ENCODE measurements at places on chromosomes 7 and 10.

GRCh38 chr7:84196084-84196503, 1.5 kb upstream of the SEMA3A start:
- DNase-seq = peak; percentile 80

GRCh38 chr7:155338632-155339320, 41.1 kb downstream of the INSIG1 start:
- DNase-seq = no peak

DNA sequence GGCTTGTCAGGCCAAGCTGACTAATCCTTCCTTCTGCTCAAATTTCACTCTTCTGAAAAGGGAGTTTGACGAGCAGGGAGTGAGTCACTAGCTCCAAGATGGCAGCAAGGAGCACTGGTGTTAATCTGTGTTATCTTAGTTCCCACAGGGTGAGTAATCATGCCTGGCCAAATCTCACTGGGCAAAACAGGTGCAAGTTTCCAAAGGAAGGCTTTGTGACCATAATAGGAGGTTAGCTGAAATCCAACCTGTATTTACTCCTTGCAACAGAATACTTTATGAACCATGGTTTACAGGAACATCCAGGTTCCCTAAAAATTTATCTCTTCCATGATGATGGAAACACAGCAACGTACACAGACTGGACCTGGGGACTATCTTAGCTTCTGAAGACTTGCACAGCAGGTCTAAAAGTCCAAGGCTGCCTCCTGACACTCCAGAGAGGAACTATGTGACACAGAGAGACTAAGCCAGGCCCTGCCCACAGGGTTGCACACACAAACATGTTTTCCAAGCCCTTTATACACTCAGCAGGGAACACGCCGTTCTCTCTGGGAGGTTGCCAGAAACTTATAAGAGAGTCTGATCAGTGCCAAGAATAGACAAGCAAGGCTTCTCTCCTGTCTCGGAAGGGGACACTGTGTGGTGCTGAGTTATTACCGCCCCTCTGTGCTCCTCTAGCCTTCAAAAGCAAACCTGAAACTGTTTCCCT, 46.3 kb downstream of the PDK4 start:
- peak; percentile 87 for DNase-seq

- DNase-seq = no peak
These were observed 40.4 kb downstream of the RASGEF1A start for GRCh38 chr10:43226441-43226840.

DNA sequence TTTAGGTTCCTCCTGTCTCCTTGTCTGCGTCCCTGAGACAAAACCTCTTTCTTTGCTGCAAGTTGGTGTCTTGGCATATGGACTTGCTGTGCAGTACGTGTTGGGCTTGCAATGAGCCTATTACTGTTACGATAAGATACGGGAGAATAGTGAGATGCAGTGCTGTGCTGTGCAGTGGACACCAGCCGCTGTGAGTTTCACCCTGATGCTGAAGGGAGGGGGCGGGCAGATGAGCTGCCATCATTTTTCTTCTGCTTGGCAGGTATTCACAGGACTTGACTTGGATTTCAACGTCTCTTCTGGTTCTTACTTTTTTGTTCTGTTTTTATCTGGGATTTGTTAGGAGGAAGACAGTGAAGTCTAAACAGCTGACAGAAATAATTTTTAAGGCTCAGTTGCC, 257.1 kb upstream of the PITRM1 start:
- DNase-seq = no peak

DNA sequence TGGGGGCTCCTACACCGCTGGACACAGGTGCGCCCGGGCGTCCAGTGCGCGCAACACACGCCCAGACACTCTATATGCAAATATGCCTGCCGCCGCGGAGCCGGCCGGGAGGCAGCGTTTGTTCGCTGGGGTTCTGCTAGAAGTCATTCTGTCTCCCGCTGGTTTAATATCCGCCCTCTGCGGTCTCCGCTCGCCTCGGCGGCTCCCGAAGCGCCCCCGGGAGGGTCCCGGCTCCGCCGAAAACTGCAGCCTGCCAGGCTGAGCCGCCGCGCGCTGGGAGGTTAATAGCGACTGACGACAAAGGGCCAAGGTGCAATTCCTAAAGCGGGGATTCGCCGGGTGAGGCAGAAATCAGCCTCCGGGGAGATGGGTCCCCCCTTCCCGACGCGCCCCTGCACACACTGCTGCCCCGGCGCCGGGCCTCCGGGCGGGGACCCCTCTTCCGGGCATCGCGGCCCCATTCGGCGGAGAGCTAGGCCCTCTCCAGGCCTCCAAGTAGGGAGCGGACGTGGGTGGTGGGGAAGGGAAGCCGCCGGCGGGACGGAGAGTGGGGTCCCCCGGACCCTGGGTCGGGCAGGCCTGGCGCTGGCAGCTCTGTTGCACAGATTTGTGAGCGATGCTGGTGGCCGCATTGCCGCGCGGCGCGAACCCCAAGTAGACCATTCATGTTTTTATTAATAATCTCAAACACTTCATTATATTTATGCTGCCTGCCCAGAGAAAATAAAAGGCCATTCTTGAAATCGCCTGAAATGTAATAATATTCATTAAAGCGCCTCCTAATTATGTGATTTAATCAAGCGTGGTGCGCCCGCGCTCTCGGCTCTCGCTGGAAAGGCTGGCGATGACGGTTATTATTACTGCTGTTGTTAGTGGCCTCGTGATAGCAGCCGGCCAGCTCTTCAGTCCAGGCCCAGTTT, 9.1 kb downstream of the EN2 start:
- DNase-seq = peak; percentile 31

DNA sequence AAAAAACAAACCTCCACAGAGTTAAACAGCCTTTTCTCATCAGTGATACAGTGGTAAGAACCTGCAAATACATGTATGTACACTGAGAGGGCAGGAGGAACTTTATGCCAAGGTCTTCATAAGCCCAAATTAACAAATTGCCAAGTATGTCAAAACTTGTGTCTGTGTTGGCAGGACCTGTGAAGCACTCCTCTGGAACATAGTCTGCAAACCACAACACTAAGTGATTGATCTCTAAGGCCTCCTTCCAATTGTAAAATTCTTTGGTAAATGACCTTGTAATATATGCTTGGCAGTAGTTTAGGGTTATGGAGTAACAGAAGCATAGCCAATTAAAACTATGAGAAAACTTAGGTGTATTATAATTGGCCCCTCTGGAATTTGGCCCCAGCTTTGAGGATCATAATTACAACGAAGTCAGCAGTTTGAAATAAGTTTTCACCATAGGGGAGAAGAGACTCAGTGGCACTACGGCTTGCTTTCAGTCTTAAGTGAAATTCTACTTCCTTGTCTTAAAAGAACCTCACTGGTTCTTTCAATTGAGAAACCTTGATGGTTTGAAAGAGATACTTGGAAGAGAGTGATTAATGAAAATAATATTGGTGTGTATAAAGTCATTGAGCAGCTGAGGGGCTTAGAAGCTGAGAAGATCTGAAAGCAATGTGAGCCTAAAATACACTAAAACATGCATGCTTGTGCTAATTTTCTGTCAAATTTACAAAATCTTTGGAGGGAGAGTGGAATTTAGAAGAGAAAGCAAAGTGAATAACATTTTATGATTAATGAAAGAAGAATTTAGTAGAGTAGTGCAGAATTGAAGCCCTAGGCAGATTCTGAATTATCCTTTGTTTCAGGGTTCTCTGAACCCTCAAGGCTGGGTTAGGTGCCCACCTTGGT, 57.6 kb downstream of the CNNM2 start:
- no peak for DNase-seq

GRCh38 chr7:98730326-98730725, 113.2 kb downstream of the NPTX2 start:
- no peak for DNase-seq

All from ACHN (cell line).